ENCODE measurements at places on chromosomes 6 and 20.
A peak's percentile ranks its signal among the peaks of the same experiment; 100 is the strongest.

- peak; percentile 48 for DNase-seq
These were observed 1.2 kb downstream of the MYB start for GRCh38 chr6:135182071-135183001.

DNA sequence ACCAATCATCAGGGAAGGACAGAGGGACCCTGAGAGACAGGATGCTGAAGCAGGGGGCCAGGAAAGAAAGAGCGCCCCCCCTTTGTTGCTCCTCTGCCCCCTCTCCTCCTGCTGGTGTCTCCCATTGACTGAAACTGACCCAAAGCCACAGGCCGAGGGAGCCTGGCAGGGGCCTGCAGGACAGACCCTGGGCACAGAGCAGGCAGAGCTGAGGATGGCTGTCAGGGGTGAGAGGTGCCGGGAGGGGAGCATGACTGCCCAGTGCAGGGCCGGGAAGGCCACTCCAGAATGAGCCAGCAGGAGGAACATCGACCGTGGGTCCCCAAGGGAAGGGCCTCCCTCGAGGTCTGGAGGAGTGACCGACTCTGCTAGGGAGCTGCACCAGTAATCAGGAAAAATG lies 427.8 kb downstream of the PREX1 start:
- no peak for DNase-seq

GRCh38 chr6:33419580-33420490 lies at the start of gene SYNGAP1:
SYNGAP1 (plus strand) TSS chr6:33420065; CDS start chr6:33420265, 200 bp downstream.
- peak; percentile 43 for DNase-seq

DNA sequence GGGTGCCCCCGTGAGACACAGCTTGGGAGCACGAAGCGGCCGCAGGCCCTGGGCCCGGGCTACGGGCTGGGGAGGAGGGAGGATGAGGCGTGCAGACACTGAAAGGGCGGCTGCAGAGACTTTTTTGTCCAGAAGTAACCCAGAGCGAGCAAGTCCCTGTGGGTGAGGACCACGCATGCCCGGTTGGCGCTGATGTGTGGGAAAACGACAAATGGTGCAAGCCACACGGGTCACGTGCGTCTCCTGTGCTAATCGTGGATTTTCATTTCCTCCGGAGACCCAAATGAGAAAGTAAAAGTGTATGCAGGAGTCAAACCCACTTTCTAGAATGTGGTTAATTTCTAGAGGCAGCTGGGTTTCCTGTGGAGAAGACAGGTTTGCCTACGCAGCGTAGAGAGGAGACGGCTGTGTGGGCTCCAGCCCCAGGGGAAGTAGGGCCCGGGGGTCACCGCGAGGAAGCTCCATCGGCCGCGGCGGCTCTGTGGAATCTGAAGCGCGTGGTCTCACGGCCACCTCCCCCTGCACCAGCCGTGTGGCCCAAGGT lies 19.0 kb downstream of the DLL1 start:
- peak; percentile 56 for DNase-seq

DNA sequence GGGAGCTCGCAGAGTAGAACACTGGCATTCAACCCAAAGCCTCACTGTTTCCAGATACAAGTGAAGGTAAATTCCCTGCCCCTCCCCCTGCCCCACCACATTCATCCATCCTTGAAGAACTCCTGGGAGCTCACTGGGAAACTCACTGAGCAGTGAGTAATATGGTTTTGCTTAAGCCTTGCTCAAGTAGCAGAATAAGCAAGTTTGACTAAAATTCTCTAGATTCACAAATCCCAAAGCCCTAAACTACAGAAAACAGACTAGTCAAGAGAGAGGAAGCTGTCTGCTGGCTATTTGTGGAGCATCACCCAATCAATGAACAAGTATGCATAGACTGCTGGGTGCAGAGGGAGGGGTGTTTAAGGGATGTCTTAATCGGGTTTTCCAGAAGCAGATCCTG lies 82.1 kb downstream of the UNC5CL start:
- DNase-seq: no peak

DNA sequence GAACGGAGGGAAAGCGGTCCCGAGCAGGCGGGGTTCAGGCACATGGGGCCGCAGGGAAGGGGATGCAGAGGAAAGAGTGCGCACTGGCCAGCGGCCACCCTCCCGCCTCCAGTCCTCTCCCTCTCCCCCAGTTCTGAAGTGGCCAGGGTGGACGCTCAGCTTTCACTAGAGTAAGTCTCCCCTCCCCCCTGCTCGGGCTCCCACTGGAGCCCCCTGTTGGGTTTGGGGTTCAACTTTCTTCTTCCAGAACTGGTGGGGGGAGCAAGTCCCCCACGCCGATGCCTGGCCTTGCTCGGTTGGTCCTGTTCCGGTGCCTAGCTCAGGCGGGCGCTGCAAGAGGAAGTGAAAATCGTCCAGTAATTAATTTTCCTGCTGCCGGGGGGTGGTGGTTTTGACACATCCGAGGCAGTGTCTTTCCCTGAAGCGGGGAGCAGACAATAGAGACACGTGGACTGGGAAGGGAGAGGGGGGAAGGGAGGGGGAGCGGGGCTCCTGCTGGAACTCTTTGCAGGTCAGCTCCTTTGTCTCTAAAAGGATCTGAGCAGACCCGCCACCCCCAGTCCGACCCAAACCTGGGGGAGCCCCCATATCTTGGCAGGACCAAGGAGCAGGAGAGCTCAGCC lies 824 bp upstream of the SCRT2 start:
- no peak for DNase-seq

GRCh38 chr20:37915434-37915787 lies 12.5 kb downstream of the VSTM2L start:
- no peak for DNase-seq

GRCh38 chr20:16352751-16353416 lies 220.4 kb downstream of the KIF16B start:
- no peak for DNase-seq

GRCh38 chr20:63178446-63178820 lies 37.5 kb downstream of the YTHDF1 start:
- no peak for DNase-seq

DNA sequence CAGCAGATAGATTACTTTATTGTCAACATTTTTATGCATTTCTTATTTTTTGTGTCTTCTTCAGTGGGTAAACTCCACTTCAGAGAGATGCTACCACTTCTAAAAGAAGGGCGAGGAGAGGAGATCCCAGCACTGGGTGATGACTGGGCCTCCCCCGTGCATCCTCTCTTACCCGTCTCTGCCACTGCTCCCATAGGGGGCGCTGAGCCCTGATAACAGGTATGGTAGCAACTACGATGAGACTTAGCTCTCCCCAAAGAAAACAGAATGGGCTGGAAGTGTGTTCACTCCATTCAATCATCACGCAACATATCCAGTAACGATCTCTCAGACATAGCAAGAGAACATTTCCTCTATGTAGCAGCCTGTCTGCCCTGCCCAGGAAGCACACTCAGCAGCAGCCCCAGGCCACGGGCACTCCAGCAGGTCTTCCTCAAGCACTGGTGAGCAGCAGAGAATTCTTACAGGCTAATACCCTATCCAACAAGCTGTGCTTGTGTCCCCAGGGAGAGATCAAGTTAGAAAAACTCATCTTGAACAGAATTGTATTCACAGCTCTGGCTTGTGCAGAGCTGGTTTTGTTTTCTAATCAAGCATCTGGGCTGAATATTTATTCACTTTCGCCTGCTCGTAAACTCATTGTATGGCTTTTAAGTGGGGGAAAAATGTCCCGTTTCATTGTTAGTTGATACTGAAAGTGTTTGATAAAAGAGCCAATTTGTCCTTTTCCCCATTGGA lies 533.1 kb upstream of the CDH4 start:
- DNase-seq: no peak

GRCh38 chr6:163323274-163323673 lies 91.2 kb upstream of the QKI start:
- no peak for DNase-seq

DNA sequence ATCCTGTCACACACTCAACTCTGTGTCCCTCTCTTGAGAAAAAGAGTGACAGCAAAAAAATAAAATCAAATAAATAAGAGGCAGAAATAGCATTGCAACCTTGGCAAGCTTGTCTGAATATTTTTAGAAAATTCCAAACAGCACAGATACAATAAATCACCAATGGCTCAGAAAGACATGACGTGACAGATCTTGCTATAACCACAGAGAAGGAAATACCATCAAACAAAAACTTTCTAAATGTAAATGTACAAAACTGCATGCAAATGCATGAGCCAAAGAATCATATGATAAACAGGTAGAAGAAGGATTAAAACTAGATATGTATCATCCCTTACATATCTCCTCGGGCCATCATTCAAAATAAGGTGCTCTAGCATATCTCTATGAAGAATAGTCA lies 549.2 kb upstream of the NOX3 start:
- no peak for DNase-seq

- no peak for DNase-seq
These were observed 59.9 kb upstream of the MAP7 start for GRCh38 chr6:136609873-136610706.

GRCh38 chr6:166851426-166851825 lies 104.9 kb downstream of the RNASET2 start:
- DNase-seq: no peak

GRCh38 chr6:135358251-135358821 lies 139.2 kb downstream of the AHI1 start:
- no peak for DNase-seq

GRCh38 chr20:38423541-38423940 lies 11.6 kb downstream of the SNHG17 start:
- DNase-seq: no peak

GRCh38 chr6:30447237-30447636 lies 42.1 kb upstream of the HLA-E start:
- DNase-seq: no peak

- DNase-seq: no peak
These were observed 46.3 kb downstream of the SOD2 start for GRCh38 chr6:159646733-159647132.

DNA sequence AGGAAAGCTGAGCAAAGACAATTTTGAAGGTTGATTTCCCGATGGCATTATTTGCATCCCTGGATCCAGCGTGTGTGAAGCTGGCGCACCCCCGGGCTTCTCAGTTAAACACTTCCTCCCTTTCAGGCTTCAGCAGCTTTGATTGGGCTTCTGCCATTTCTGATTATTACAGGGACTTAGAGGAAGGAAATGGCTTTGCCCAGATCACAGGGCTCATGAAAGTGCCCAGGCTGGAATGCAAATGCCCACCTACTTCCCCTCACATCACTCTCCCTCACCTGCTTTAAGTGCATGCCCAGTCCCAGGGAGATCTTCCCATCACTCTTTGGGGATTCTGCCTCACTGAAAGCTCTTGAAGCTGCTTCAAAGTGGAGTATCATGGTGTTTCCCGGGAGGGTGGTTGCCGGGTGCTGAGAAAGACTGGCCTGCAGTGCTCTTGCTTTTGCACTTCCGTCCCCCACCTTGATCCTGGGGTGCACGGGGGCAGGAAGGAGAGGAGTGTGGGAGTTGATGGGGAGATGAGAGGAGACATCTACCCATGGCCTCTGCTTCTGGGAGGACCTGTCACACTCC lies 28.3 kb downstream of the PHACTR3 start:
- no peak for DNase-seq

- DNase-seq: no peak
These were observed 928.3 kb upstream of the FLRT3 start for GRCh38 chr20:15265581-15266309.

- DNase-seq: peak; percentile 64
These were observed 16.7 kb downstream of the HMGN4 start for GRCh38 chr6:26554697-26555504.

DNA sequence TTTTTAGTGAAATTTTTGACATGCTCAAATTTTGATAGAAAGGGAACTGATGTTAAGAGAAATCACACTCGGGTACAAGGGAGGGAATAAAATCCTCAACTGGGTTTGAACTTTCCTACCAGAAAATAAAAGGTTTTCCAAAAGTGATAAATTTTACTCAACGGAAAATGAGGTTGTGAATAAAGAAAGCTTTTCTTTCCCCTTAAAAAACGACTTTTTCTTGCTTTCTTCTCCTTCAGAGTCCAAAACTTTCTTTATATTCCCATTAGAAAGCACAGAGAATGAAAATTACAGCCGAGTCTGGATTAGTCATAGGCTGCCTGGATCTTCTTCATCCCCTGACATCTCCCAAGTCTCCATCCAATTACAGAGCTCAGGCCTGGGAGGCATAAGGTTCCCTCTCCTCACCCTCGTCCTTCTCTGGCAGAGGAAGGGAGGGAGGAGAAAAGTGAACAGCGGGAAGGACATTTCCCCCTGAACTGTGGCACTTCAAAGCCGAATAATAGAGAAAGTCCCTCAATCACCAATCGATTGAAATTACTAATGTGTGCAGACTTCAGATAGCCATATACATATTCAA lies 28.1 kb upstream of the QKI start:
- no peak for DNase-seq

- DNase-seq: no peak
These were observed 204.0 kb downstream of the TPBG start for GRCh38 chr6:82567621-82568020.

- DNase-seq: no peak
These were observed 32.1 kb downstream of the PKIG start for GRCh38 chr20:44614525-44614924.

DNA sequence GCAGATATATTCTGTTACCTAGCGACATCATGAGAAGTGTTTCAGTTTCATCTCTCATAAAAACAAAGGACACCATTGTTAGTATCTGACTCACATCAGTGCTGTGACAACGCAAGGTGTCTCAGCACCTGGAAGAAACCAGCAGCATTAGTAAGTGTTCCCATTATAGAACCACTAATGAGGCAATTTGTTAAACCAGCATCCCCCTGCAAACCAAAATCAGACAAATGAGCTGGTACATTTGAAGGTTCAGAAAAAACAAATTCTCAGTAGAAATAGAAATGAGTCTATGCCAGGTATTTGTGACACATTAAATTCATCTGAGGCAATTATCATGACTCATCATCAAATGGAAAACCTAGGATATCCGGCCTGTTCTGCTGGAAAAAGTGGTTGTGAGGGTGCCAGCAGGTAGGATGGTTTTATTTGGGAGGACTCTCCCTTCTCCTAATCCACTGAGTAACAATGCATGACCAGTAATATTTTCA lies 151.7 kb downstream of the TMEM200A start:
- no peak for DNase-seq

DNA sequence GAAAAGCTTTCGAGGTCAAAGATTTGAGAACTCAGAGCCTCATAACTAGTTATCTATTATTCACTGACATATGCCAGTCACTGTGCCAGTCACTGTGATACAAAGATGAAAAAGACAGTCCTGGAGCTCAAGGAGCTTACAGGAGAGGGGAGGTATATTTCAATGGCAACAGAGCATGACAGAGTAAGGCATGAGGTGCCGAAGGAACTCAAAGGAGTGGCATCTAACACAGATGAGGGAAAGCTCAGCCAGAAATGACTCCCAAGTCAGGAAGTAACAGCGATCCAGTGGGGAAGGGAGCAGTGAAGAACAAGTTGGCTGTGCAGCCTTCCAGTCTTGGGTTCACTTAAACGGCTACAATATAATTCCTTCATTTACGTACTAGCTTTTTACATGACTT lies 46.6 kb downstream of the DTNBP1 start:
- no peak for DNase-seq

DNA sequence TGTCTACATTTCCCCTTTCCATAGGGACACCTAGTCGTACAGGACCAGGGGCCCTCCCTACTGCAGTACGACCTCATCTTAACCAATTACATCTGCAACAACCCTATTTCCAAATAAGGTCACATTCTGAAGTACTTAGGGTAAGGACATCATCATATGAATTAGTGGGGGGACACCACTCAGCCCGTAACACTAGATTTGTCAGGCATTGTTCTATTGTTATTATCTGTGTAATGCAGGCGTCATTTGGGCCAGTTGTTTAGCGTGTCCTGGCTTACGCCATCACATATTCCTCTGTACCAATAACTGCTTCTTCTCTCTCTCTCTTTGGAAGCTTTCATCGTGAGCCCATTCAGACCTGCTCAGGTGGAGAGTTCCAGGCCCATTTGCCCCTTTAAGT lies 89.3 kb downstream of the CAP2 start:
- DNase-seq: no peak

Measured in activated CD4-positive, alpha-beta memory T cell treated with anti-CD3 and anti-CD28 coated beads, Interleukin-2, amount 10 ng/mL, durations not matched to agents 7 days and 5 days (primary cell).